ENCODE measurements at places on chromosomes 4 and X.

DNA sequence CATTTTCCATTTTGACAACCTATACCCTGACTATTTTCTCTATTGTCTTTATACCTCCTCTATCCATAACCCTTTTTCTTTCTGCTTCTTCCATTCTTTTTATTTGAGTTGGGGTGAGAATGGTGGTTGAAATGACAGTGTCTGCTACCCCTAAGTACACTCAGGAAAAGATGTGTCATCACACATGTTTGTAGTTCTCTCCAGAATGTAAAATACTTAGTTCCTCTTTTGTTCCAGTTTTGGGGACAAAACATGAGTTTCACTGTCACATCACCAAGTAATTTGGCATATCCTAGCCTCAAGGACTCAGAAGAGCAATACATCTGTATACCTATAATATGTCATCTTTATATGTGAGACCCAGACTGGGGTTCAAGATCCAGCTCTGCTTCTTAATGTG is 90.3 kb downstream of the COMMD8 start:
- no peak for DNase-seq
- H3K4me3 ChIP-seq, result no peak overlapping the region
- no peaks in the 10 kb centered on the region for H3K4me1 ChIP-seq
- H3K36me3 ChIP-seq, result no peaks in the 10 kb centered on the region

DNA sequence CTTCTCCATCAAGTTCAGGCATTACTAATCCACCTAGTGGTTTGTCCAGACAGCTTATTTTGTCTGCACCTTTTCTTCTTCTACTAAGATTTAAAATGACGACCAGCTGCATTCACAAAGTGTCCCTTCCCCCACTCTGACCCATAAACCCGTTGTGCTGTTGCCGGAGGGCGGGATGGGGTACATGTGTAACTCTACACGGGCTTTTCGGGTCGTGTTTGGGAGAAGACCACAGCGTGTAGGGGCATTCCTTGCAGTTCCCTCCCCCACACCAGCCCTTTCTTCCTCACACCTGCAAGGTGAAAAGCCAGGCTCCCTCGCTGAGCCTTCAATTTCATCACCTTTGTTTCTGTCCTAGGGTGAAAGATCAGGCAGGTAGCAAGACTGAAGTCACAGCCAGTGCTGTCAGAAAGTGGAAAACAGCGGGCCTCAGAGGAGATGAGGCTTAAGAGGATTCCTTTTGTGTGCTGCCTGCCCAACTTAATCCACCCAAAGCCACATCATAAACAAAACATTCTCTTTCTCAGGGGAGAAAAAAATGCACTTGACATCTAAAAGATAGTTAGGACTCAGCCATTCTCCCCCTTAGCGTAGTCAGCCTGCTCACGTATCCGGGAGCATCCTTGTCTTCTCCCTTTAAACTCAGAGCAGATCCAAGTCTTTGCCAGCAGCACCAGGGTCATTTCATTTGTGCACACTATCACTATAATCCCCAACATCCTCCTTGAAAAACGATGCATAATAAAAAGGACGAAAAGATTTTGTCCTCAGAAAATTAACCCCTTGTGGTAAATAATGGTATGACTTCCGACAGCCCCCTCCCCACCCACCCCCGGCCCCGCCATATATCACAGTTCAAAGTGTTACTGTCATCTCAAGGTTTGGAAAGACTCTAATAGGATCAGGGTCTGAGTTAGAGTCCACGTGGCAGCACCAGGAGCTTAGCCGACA is 599.0 kb downstream of the RAB28 start:
- no peaks in the 10 kb centered on the region for H3K27me3 ChIP-seq
- no peak for DNase-seq
- no peak overlapping the region for H3K4me3 ChIP-seq
- no peak overlapping the region for H3K27ac ChIP-seq

DNA sequence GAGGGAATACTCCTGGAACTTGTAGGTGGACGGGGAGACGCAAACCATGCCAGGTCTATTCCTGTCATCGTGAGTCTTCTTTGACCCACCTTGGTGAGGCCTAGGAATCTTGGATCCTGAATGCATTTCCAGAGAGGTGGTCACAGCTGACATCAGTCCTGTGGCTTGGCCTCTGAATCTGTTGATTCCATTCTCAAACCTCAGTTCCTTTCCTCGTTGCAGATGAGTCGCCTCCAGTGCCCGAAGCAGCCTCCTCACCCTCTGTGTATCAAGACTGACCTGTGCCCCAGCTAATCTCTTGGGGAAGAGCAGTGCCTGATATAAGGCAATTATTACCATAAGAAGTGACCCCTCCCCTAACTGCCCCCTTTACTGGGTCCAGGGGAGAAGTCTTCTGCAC is 118.1 kb downstream of the SMIM20 start:
- H3K36me3 ChIP-seq, result no peaks in the 10 kb centered on the region
- peaks cover 12% of the 10 kb centered on the region for H3K4me1 ChIP-seq
- peaks cover 11% of the 10 kb centered on the region for H3K27me3 ChIP-seq
- no peak overlapping the region for H3K27ac ChIP-seq
- H3K4me3 ChIP-seq, result no peak overlapping the region

DNA sequence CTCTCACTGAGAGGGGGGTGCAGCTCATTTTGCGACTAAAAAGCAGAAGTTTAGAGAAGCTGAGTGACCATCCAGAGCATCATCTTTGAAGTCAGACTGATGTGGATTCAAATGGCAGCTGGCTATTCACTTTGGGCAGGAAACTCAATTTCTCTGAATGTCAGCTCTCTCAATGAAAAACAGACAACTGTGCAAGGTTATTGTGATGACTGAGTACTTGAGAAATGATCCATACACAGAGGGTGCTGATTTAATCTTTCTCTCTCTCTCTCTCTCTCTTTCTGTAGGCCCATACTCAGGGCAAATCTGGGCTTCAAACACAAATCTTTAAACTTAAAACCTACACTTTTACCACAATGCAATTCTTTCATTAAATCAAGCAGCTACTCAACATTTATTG is 185.8 kb upstream of the SLIT2 start:
- no peak for DNase-seq
- H3K4me3 ChIP-seq, result no peak overlapping the region
- no peaks in the 10 kb centered on the region for H3K27me3 ChIP-seq
- no peaks in the 10 kb centered on the region for H3K36me3 ChIP-seq
- no peaks in the 10 kb centered on the region for H3K4me1 ChIP-seq
- no peak overlapping the region for H3K27ac ChIP-seq

- H3K27ac ChIP-seq, result no peak overlapping the region
- no peak for DNase-seq
- no peaks in the 10 kb centered on the region for H3K27me3 ChIP-seq
These were observed 232.8 kb upstream of the HDX start for GRCh38 chrX:84735025-84735424.

DNA sequence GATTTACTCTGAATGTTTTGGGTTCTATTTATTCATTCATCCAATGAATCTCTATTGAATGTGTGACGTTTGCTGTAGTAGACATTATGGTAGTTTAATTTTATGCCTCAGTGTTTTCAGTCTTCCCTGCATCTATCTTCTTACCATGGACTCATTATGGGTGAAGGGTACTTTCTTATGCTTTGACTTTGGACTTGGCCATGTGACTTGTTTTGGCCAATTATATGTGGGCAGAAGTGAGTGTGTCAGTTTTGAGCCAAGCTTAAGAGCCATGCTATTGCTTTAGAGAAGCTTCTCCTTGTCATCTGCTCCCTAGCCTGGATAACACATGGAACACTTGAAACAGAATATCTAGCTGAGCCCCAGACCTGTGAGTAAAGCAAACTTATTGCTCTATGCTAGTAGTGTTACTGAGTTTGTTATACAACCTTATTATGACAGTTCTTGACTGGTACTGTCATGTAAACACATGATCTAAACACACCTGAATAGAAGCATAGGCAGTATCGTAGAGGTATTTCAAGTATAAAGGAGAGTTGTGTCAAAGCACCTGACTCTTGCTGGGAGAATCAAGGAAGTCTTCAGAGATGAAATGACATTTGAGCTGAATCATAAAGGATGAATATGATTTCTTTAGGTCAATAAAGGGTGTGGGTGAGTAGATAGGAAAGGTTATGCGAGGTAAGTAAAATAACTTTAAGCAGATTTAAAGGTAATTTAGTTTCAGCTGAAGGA is 128.4 kb downstream of the NAA11 start:
- no peak for DNase-seq
- H3K4me1 ChIP-seq, result no peaks in the 10 kb centered on the region
- no peak overlapping the region for H3K27ac ChIP-seq
- H3K27me3 ChIP-seq, result peaks cover 12% of the 10 kb centered on the region

Measured in endodermal cell (in vitro differentiated cells).